ENCODE measurements at places on chromosomes 7 and 10. TPM values are rescaled to one million over a fixed set of nuclear protein-coding genes. Genes with fewer than 3 reads are reported as not detected.

GRCh38 chr10:52313256-52313932 lies 687 bp upstream of the DKK1 start:
- DNase-seq: no peak

- no peak for DNase-seq
Observed at GRCh38 chr7:16579216-16579615, 52.6 kb downstream of the LRRC72 start.

Gene NUTM2E
- total RNA-seq: 0.40 TPM

DNA sequence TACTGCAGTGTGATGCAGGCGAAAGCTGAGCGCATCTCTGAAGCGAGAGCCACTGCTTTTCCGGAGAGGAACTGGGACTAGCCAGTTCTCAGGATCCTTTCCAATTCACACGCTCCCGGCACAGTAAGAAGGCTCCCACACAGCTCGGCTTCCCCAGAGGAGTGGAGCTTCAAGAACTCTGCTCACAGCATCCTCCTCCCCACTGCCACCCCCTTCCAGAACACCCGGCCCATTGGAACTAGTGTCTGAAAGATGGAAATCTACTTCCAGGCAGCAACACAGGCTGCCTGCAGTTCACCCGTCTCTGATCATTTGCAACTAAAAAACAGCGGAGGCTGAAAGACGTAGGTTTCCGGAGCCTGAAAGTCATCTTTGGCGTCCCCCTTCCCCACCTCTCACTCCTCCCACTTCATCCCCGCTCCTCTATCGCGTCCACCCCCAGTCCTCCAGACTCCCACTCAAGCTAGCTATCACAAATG lies at the start of gene DGKB:
TSS of gene DGKB (minus strand) at position 163 of the 479 bp plus-strand sequence.
- DNase-seq: no peak
